ENCODE measurements at places on chromosomes 2 and 18.
A peak's percentile ranks its signal among the peaks of the same experiment; 100 is the strongest.

DNA sequence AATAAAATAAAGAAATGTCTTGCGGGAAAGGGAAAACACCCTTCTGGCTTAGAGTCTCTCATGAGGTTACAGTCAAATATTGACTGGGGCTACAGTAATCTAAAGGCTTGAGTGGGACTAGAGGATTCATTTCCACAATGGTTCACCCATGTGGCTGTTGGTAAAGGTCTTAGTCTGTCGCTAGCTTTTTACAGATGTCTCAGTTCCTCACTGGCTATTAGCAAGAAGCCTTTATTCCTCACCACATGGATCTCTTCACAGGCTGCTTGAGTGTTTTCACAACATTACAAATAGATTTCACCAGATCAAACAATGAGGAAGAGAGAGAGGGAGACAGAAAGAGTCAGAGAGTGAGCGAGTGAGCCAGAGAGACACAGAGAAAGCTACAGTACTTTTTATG lies 8.3 kb upstream of the ZC3H15 start:
- DNase-seq, result no peak

DNA sequence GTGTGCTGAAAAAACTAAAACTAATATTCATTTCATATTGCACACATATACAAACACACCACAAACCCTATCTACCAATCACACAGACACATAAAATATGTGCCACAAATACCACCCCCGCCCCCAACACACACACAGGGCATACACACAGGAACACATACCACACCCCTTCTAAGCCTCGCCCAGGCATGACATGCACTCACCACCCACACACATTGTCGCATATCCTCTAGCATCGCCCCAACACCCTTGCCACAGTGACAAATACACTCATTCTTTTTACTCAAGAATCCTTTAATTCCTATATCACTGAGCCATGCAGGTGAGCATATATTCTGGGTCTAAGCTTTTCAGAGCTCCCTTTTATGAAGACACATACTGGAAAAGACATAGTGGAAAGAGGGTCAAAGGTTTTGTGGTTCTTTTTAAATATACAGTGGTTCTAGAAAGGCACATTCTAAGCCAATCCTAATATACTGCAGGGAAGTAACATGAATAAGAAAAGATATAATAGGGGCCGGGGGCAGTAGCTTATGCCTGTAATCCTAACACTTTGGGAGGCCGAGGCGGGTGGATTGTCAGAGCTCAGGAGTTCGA lies 24.5 kb upstream of the LCLAT1 start:
- no peak for DNase-seq

DNA sequence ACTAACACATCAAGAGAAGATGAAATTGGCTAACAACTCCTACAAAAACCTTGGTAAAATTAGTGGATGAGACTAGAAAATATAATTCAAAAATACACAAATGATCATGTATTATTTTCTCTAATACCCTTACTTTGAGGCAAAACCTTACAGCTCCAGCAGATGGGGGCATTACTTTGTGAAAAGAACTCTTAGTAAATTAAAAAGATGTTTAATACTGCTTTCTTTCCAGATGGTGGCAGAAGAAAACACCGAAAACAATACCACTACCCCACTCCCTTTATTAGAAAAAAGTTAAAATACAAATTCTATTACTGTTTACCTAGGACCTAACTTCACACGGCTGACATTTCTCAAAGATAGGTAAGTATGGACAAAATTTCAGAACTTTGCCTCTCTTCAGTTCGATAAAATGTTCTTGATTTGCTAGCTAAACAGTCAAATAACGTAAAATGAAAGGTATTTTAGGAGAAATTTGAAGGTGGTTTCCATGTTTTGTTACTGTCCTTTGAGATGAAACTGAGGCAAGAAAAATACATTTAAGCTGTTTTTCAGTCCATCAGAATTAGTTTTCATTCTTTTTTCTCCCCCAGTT lies 30.6 kb downstream of the ORC4 start:
- DNase-seq, result peak; percentile 28

- DNase-seq, result peak; percentile 34
These were observed 124.8 kb downstream of the AFF3 start for GRCh38 chr2:100017633-100018032.

DNA sequence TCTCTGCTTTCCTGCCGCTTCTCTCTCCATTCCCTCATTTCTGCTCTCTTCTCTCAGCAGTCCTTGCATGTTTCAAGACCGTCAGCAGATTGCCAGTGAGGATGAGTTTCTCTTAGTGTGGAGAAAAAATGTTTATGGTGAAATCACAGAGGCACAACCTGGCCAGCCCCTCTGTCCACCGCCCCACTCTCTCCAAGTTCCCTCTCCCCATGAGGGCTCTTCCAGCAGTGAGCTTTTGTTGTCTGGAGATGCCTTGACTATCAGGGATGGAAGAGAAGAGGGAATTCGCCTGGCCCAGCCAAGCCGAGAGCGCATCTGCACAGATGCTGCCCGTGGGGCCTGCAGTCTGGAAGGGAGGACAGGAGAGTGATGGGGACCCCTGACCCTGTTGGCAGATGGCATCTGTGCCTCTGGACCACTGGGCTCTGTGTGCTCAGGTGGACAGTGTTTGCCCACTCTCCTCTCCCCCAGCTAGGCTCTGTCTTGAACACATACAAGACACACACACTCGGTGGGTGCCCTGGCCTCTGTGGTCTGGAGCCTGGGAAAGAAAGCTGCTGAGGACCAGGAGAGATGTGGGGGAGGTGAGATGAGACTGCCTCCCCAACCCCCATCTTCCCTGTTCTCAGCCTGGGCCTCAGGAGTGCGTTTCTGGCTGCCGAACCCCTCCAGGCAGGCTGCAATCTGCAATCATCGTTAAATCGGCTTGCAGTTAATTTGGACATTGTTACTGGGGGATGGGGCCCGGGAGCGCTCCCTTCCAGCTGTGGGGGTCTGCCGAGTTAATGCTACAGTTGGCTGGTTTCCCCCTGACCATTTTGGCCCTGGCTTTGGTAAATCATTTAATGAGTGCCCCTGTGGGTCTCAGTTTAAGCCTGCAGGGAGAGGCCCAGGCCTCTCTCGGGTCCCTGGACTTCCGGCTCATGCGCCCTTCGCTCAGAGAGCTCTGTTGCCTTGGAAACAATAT lies 4.5 kb downstream of the ITM2C start:
- no peak for DNase-seq

DNA sequence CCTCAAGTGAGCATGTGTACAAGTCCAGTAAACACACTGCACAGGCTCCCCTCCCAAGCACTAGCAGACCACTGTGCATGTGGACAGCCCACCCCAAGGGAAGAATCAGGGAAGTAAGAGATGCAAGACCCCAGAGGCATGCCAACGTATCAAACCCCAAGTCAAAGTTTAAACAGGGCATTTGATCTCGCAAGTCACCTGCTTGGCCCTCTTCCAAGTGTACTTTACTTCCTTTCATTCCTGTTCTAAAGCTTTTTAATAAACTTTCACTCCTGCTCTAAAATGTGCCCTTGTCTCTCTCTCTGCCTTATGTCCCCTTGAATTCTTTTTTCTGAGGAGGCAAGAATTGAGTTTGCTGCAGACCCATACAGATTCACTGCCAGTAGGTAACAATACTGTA lies 201.2 kb upstream of the PARD3B start:
- no peak for DNase-seq

GRCh38 chr2:240432430-240432819 lies 3.0 kb upstream of the GPC1 start:
- no peak for DNase-seq

GRCh38 chr2:235001237-235002133 lies 49.7 kb downstream of the SH3BP4 start:
- DNase-seq, result no peak

- no peak for DNase-seq
These were observed 21.5 kb upstream of the DSG3 start for GRCh38 chr18:31426021-31426420.

DNA sequence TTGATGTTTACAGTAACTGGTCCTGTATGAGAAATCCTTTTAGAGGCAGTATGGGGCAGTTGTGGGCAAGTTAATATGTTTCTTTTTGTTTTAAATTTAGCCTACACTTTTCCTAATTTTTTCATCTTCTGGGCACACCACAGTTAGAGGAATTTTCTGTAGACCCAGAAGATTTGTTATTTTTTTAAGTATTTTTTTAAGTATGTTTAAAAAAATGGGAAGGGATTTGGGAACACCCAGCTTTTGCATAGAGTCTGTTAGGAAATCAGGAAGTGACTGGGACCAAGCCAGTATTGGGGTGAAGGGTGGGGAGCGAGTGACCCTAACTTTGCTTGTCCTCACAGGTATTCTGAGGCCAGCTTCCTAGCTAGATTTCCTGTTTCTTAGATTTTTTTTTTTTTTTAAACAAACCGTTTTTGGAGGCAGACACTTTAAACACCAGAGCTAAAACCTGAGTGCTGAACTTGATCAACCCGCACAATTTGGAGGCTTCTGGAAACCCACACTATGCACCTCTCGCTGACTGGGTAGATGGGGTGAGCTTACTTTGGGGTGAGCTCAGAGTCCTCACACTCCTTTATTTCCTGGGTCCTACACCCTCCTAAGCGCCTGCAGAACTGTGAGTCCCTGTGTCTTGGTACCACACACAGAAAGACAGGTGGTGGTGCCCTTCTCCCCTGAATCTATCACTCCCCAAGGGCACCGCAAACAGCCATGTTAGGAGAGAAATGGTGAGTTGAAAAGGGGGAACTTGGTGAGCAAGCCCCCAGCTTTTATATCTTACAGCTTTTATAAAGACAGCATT lies 5.2 kb downstream of the GATA6 start:
- no peak for DNase-seq

DNA sequence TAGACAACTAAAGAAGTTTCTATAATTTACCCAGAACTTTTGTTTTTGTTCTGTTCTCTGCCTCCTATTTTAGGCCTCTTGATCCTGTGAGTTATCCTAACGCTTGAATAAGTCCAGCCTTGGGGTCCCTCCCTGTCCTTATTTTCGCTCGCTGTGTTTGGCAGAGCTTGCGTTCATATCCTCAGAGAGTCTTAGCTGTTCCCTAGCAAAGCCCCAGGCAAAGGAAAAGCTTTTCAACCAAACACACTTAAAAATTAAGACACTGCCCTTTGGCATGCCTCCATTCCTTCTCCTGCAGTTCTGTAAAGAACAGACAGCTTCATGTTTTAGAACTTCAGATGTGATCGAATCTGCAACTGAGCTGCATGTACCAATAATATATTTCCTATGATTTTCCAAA lies 517.2 kb downstream of the SUCLG1 start:
- DNase-seq, result no peak

DNA sequence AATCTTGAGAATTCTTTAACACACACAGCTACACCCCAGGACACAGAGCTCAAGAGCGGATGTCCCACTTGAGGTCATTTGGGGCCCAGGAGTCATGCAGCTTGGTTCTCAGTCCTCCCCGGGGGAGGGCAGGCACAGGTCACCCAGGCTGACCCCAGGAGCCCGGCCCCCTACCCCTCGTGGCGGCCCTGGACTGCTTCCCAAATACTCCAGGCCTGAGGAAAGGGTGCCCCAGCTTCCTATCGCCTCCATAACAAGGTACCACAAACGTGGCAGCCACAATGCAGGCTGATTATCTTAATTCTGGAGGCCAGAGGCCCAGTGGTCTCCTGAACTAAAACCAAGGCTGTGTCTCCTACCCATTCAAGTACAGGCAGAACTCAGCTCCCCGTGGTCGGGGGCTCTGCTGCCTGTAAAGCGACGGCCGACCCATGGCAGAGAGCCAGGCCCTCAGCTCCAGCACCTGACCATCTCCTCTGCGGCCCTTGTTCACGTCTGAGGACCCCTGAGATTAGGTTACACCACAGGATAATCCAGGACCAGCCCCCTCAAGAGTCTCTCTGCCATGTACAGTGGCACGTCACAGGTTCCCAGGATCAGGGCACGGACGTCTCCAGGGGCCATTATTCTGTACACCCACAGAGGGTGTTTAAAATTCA lies 10.5 kb downstream of the SLC66A2 start:
- DNase-seq, result no peak

- no peak for DNase-seq
These were observed 138.7 kb upstream of the CCDC150 start for GRCh38 chr2:196500686-196501431.

DNA sequence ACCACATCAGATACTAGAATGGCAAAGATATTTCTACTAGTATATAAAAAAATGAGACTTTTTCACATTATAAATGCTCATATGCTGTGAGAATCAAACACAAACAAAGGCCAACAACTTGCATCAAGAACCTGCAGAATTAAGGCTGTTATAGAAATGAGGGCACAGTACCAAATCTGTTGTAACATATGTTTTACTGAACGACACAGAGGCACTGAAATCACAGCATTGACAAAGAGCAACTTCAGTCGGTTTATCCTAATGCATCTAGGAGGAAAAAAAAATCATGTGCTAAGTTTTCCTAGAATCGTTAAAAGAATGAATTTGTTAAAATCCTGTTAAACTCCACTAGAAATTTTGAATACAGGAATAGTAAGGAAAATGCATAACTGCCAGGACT lies 617.4 kb upstream of the NETO1 start:
- DNase-seq, result no peak

GRCh38 chr2:17879137-17879912 lies 858 bp downstream of the KCNS3 start:
- DNase-seq, result peak; percentile 31

GRCh38 chr2:119316066-119316465 lies 50.6 kb downstream of the C2orf76 start:
- DNase-seq, result no peak

DNA sequence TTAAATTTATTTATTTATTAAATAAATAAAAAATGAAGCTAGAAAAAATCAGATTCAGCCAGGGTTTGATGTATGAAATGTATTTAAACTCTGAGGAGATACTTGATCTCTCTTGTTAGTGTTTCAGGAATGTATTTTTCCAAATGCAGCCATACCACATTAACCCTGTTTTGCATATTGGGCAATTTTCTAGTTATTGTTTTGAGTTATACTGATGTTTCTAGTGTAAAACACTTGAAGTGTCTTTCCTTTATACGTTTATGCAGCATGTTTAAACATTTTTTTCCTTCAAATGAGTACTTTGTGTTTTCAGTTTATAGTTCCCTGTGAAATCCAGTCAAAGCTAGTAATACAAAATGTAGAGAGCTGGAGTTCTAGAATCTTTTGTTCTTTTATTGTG lies 69.9 kb downstream of the WDR7 start:
- no peak for DNase-seq

GRCh38 chr18:3422905-3423304 lies 27.1 kb upstream of the TGIF1 start:
- no peak for DNase-seq

- DNase-seq, result no peak
These were observed 12.6 kb upstream of the GULP1 start for GRCh38 chr2:188279093-188279445.

DNA sequence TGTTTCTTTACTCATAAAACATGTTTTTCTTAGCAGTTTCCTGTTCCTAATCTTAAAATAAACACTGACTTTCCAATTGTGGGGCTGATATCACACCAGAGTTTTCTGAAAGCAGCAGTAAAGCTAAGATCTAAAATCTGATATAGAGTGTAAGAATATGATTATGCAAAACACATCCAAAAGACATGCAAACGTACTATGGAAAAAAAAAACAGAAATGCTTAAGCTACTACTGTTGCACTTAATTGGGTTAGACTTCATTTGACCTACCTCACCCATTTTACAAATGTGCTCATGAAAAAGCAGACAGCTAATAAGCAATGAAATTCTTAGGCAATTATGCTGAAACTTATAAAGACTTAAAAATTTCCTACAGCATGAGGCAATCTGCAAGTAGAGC lies 10.5 kb downstream of the CYTIP start:
- no peak for DNase-seq

GRCh38 chr2:44679990-44680389 lies 261.5 kb upstream of the SIX3 start:
- no peak for DNase-seq
